ENCODE measurements at places on chromosomes 1 and 21.

DNA sequence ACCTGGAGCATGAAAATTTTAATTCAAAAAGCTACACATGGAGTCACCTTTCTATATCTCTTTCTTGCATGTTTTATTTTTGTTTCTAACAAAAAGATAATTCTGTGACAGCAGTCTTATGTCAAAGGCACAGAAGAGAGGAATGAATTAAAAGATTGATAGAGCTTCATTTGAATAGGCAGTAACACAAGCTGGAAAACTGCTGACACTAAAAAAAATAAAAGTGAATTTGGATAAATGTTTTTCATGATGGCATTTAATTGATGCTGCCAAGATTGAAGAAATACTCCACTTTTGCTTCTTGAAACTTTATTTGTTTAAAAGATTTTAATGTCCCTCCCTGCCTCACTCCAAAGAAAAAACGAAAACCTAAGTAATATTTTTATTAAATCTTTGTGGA lies 887.4 kb downstream of the PLA2G4A start:
- no peak for DNase-seq

DNA sequence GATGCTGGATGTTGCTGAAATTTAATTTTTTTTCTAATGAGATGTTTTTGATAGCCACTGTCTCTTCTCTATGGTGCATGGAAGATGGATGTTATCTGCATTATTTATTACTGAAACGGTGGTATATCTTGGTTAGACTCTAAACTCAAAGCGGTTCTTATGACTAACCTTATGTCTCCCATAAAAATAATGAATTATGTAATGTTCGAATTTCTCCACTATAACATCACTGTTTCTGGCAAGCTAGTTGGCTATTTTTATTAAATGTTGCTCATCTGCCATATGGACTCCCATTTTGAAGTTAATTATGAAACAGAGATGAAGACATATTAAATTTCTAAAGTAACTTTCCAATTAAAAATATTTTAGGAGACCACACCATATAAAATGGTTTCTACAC lies 808.6 kb upstream of the ADGRL4 start:
- DNase-seq = no peak

- DNase-seq = no peak
Observed at GRCh38 chr1:204736836-204737235, 51.3 kb upstream of the LRRN2 start.

DNA sequence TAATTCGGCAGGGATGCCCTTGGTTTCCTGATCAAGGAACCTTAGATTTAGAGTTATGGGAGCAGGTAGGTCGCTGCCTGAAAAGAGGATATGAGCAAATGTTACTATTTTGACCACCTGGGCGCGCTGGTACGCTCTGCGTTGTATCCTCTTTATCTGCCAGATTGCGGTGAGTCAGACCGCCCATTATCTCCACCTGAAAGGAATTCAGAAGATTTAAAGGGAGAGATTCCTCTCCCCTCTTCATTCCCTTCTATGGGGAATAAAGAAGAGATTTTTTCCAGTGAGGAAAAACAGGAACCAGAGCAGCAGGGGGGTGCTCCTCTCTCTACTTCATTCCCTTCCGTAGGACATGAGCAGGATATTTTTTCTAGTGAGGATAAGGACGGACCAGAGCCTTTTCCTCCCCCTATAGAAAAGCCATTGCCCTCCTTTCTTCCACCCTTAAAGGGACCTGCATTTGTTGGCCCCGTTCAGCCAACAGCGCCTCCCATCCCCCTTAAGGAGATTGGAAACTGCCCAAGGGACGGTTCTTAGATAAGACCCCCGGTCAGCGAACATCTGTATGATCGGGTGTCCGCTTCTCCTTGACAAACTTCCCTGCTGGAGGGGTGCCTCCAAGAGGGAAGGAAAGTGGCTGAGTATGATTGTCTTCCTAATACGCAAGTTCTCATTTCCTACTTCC lies 34.1 kb downstream of the CLCA1 start:
- no peak for DNase-seq
